SK-MEL-5 (cell line): ENCODE measurements at places on chromosomes 1 and 21.

DNA sequence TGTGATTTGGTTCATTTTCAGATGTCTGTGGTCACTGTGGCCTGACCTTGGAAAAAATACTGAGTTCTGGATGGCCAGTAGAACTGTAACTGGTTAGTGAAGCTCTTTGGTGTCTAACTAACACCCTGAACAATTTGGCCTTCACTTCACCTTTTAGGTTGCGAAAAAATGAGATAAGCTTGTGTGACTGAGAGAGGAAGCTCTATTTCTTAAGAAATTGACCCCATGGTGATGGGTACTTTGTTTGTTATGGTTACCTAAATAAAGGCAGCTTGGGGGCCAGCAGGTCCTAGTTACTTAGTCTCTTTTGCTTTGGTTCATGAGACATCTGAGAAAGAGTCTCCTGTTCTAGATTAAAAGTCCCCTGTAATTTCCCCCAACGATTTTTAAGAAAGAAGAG, 181.6 kb downstream of the ZNF326 start:
- DNase-seq, result no peak

DNA sequence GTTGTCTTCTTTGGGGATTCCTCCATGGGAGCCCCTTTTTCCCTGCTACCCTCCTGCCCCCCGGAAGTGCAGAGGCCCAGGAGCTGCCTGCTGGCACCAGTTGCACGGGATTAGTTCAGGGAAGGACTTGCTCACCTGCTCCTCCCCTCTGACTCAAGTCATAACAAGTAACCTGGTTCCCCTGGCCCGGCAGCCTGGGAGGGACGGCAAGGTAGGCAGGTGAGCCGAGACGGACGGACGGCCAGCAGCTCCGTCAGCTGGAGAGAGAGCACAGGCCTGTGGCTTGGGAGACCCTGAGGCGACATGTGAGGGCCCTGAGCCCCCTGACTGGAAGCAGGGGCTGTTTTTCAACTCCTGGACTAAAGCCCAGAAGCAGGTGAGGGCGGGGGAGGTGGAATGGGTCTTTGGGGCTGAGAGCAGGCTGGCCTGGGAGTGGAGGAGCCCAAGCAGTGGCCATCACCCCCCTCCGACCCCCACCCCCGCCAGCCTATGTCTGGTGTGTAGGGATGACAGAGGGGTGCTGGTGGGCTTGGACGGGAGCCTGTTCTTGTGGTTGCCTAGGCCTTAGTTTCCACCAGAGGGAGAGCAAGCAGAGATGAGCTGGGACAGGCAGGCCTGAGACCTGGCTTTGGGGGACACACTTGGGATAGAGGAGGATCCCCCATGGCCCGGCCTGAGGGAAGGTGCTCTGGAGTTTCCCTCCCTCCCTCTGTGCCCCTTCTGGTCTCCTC, at the start of gene INAVA:
TSS of gene INAVA (plus strand) at position 189 of the 731 bp plus-strand sequence. CDS start 3,501 bp downstream, outside the sequence.
- no peak for DNase-seq

DNA sequence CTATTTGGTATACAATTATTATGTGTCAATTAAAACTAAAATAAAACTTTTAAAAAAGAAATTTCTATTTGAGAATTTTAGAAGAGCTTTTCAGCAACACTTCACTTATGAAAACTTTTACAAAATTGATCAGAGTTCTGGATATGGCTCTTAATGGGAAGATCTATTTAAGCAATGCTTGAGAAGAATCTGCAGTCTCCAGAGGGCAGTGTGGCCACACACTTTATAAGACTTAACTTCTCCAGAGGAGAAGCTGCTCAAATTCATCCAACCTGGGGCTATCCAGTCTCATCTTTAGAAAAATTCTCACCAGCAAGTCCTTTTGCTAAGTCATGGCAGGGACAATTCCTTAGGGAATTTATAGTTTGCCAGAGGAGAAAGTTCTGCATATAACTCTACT, 25.2 kb upstream of the AGO1 start:
- peak; percentile 48 for DNase-seq

DNA sequence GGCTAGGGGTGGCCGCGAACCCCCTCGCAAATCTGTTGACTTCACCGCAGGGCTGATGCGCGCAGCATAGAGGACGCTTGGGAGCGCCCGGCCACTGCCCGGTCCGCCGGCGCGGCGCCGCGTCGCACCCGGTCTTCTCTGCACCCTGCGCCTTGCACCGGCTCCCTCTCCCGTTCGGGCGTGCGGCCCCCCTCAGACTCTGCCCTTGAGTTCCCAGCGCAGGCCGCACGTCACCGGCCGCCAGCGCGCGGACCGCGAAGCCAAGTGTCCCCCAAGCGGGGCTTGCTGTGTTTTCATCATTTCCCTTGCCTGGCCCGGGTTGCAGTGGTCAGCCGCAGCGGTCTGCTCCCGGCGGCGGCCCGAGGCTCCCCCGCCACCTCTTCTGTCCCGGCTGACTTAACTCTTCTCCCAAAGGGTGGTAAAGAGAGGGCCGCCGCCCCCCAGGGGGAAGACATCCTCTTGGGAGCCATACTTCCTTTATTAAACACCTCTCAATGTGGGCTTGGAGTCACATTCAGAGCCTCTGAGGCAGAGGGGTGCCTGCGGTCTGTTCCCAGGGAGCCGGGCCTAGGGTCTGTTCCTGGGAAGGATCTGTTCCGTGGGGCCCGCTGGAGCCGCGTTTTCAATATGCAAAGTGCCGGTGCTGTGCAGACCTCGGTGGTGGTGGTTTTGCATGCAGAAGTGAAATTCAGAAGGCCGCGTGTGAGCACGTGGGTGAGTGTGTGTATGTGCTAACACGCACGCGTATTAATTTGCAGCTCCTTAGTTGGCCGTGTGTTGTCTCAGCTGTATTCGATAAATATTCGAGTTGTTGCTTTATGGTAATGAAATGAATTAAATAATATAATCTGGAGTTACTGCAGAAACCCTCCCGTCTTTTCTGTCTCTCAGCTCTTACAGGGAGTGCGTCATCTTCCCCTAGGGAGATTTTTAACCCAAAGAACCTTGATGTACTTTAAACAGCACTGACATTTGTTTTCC, 17.6 kb downstream of the PBX1 start:
- no peak for DNase-seq

DNA sequence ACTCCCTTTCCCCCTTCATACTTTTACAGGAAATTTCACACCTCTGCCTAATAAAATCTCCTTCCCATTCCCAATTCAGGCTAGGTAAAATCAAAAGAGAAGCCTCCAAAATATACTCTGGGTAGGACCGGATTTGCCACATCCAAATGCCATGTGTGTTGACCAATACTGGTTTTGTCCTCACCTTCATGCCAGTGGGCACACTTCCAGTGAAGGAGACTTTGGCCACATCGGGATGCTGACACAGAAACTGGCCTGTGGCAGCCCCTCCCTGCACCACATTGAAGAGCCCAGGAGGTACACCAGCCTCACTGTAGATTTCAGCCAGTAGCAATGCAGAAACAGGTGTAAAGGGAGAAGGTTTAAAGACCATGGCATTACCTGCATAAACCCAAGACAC, 18.1 kb downstream of the ALDH9A1 start:
- no peak for DNase-seq

GRCh38 chr1:77484334-77484733, 198.1 kb downstream of the ZZZ3 start:
- no peak for DNase-seq
